Activated T-helper 1 cell treated with anti-CD3 and anti-CD28 coated beads, Interleukin-2, amount 50 U/mL, for 16 hours (primary cell): ENCODE measurements at places on chromosomes 7 and 10.

- DNase-seq, result no peak
These were observed 47.1 kb downstream of the NRCAM start for GRCh38 chr7:108409146-108409545.

DNA sequence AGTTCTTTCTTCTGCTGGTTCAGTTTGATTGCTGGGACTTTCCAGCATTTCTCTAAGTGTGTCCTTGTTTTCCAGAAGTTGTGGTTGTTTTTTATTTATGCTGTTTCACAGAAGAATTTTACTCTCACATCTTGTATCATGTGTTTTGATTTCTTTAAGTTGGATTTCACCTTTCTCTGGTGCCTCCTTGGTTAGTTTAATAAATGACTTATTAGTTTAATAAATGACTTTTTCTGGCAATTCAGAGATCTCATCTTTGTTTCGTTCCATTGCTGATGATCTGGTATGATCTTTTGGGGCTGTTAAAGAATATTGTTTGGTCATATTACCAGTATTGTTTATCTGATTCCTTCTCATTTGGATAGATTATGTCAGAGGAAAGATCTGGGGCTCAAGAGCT, 59.8 kb upstream of the CYP2C9 start:
- DNase-seq, result no peak

DNA sequence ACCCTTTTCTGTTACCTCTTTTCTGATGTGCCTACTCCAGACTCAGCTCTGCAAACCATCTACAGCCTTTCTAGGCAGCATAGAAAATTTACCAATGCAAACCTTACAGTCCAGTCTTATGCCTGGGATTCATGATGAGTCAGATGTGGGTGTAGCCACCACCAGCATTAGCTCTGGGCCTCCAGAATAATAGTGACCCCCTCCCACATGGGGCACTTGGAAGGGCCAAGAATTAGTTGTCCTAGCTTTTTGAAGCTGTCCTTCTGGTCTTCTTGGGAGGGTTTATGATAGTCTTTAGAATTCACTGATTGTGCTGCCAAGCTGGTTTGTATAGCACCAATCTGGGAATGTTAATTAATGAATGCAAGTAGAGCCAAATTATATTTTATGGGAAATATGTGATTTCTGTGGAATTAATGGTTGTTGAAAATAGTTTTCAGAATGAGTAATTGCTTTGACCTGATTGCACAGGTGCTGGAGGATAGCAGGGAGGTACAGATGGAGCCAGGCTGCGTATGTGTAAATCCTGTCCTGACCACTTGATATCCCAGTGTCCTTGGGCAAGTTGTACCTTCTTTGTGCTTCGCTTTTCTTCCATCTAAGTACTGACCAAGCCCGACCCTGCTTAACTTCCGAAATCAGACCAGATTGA, 94.8 kb downstream of the CPED1 start:
- no peak for DNase-seq

- no peak for DNase-seq
These were observed 237.7 kb downstream of the USP6NL start for GRCh38 chr10:11373717-11374171.

GRCh38 chr7:106658316-106659165, 2.4 kb downstream of the CCDC71L start:
- no peak for DNase-seq

DNA sequence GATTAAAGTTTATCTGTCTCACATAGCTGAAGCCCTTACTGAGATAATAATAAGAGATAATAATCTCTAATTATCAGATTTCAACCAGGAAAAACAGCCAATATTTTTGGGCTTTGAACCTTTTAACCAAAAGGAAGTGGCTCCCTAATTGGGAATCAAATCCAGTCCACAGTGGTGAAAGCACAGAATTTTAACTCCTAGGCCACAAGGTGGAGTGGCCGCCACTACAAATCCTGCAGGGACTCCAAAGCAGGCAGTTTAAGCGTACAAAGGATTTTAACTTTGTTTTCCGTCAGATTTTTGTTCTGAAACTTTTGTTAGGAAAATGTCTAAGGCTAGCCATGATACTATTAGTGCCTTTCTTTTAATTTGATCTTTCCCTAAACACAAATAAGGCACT, 99.6 kb upstream of the CCNY start:
- DNase-seq, result no peak

DNA sequence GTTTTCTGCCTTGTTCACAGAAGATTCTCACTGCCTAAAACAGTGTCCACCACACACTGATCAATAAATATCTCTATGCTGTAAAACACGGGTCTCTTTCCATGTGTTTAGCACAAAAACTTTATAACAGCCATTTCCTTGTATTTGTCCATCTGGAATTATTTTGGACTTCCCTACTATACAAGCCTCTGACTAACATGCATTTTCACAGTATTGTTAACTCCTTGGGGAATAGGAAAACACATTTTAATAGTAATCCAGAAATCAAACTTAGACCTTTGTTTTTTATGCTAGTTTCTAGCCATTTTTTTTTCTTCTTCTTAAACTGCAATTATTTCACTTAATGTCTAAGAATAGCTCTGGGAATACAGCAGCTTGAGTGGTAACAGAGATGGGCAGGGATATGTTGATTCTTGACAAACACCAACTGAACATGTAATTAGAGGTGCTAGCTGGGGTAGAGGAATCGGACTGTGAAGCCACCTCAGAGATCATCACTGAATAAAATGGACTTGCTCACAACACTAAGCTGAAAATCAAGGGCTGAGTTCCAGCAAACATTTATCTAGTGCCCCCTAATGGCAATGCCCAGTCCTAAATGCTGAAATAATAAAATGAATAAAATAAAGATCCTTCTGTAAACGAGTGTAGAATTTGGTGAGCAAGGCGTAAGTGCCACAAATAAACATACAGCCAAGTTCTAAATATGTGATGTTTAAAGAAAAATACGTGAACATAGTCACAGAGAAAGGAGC, 593.1 kb downstream of the SORCS1 start:
- no peak for DNase-seq
